ENCODE measurements at places on chromosomes 16 and 17.

GRCh38 chr17:74968361-74968780 lies 4.2 kb downstream of the HID1 start:
- DNase-seq: no peak

- no peak for DNase-seq
These were observed 5.0 kb downstream of the LSM12 start for GRCh38 chr17:44061446-44061845.

DNA sequence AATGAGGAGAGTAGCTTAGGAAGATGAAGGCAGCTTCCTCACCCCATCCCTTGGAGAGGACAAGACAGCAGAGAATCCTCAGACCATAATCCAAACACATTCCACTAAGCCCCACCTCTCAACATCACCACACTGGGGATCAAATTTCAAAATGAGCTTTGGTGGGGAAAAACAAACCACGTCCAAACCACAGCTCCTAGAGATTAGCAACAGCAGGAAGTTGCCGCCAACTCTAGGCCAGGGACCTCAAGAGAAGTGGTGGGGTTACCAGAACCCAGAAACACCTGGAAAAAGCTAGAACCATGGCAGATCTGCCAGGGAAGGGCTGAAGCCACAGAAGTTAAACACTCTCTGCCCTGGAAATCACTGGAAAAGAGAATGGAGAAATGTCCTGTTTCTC lies 571.6 kb downstream of the HS3ST4 start:
- DNase-seq: no peak

DNA sequence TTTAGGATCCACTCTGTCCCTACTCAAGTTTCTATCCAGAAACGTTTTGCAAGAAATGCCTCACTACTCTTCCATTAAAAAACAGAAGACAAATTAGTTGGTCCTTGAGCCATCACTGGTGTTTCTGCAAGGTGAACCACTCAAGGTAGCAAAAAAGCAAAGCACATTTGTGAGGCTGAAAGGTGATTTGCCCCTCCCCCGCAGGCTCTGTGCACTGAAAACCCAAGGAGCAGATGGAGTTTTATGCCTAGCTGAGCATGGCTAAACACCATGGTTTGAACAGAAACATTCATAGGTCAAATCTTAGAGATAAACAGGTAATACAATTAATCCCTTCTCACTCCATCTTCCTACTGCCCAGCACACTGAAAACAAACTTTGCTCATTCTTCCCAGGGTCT lies 538.2 kb upstream of the CDH5 start:
- no peak for DNase-seq

- no peak for DNase-seq
These were observed 35.1 kb upstream of the SLC38A10 start for GRCh38 chr17:81329927-81330883.

- DNase-seq: no peak
These were observed 69.0 kb downstream of the ARHGAP17 start for GRCh38 chr16:24946155-24946554.

DNA sequence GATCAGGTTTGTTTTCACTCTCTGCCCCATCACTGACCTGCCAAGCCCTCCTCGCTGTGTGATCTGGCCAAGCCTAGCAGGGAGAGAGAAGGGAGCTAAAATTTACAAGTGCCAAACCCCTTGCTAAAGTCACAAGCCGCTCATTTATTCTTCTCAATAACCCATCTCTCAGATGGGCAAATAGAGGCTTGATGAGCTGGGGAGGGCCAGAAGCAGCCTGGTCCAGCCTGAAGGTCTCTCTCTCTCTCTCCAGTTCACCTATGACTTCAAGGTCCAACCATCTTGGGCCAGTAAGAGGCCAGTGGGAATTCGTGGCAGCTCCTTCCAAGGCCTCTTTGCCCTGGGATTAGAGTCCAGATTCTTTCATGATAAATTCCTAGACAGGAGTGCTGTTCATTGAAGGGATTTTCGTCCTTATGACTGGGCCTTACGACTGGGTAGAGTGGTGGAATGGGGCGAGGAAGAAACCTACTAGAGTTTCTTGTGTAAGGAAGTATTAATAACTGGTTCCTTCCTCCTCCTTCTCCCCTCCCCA lies 3.4 kb downstream of the CA7 start:
- DNase-seq: no peak

GRCh38 chr16:50616883-50617645 lies 64.0 kb downstream of the SNX20 start:
- DNase-seq: no peak

GRCh38 chr17:74296548-74296936 lies 22.5 kb downstream of the DNAI2 start:
- DNase-seq: no peak

- DNase-seq: no peak
These were observed 2.1 kb upstream of the ZSCAN10 start for GRCh38 chr16:3101018-3101840.

- DNase-seq: no peak
These were observed 10.4 kb downstream of the C16orf46 start for GRCh38 chr16:81066681-81067080.

- DNase-seq: no peak
These were observed 24.3 kb downstream of the CCL4 start for GRCh38 chr17:36127911-36128310.

DNA sequence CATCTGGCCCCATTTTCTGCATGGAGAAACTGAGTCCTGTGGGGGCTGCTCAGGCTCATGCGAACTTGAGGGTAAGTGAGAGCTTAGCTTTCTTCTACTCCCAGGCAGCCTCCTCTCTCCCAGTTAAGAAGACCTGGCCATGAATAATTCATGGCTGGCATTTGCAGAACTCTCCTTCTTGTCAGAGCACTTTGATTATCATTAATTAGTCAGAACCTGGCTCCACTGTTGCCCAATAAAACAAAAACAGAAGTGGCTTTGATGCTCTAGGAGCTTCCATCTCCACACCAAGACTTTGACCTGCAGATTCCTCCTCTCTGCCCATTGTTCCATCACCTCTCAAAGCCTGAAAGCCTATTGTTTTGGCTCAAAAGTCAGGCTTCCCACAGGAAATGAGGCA lies 45.5 kb upstream of the CDH3 start:
- DNase-seq: no peak

- DNase-seq: no peak
These were observed 71.8 kb upstream of the METRNL start for GRCh38 chr17:83007504-83008185.

GRCh38 chr17:28484296-28484695 lies 10.9 kb downstream of the SLC13A2 start:
- DNase-seq: no peak

DNA sequence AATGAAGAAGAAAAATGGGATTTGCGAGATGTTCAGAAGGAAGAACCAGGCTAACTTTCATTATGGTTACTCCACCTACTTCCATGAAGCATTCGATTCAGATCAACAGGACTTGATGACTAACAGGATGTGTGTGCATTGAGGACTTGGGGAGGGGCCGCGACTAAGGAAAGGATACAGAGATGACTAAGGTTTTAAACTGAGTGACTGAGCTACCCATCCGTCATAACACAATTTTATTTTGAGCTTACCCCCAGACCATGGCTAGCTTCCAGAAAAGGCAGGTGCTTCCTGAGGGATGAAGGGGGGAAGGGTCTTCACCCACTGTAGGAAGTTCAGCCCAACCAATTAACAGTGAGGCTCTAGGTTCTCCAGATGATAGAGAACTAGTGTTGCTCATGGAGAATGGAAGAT lies 2.5 kb upstream of the CDYL2 start:
- peak; percentile 8 for DNase-seq

DNA sequence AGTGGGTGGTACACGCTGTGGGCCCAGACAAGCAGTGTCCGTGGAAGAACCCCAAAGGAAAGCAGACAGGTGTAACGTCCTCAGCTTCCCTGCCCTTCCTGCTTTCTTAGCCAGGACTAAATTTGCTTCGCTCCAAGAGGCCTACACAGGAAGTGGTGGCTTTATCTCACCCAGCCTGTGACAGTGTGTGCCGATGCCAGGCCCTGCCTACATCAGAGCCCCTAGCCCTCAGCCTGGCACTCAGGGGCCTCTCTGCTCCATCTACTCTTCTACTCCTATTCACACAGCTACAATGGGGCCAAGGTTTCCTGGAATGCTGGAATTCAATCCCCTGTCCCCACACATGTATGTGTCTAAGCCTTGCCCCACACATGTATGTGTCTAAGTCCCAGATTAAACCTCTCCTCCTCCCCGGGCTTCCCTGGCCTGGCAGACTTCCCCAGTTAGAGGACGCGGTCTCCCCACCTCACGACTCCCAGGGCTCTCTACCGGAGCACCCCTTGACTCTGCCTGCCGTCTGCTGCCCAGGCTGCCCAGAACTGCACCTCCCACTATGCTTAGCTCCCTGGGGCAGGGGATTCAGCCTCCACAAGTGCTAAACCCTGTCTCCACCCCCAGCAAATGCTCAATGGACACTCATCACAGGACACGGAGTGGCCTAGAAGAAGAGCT lies 8.2 kb downstream of the PGAP3 start:
- DNase-seq: no peak

- DNase-seq: peak; percentile 57
These were observed 5.5 kb downstream of the IGSF6 start for GRCh38 chr16:21646721-21647561.

- no peak for DNase-seq
These were observed 139.0 kb downstream of the HS3ST3A1 start for GRCh38 chr17:13462673-13463124.

- DNase-seq: peak; percentile 48
These were observed at the start of gene GALK1 for GRCh38 chr17:75764711-75765421. GALK1 (minus strand) TSS chr17:75765192; CDS start chr17:75765136, 56 bp downstream.

DNA sequence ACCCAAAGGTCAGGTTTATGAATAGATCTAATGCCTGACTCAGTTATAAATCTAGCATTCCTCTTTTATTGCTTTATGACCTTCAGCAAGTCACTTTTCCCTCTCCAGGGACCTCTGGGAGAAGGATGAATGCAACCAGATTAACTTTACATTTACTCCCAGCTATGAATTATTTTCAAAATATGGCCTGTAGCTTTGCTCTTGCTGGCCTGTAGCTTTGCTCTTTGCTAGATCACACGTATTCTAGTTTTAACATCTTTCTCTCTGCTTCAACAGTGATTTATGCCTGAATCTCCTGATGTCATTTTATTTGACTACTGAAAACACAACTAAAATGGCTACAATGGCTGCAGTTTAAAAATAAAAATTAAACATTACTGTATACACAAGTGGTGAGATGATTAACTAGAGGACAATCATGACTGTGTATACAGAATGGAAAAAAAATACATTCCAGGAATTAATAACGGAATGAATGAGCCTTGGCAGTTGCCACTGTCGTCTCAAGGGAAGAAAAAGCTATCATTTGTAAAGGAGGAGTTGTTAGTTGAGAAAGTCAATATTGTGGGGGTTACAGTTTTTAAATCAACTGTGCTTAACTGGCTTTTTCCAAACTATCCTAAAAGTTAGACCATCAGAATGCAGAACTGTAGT lies 434.5 kb upstream of the GOT2 start:
- DNase-seq: no peak

GRCh38 chr17:29086628-29087332 lies 43.8 kb downstream of the PIPOX start:
- DNase-seq: no peak

DNA sequence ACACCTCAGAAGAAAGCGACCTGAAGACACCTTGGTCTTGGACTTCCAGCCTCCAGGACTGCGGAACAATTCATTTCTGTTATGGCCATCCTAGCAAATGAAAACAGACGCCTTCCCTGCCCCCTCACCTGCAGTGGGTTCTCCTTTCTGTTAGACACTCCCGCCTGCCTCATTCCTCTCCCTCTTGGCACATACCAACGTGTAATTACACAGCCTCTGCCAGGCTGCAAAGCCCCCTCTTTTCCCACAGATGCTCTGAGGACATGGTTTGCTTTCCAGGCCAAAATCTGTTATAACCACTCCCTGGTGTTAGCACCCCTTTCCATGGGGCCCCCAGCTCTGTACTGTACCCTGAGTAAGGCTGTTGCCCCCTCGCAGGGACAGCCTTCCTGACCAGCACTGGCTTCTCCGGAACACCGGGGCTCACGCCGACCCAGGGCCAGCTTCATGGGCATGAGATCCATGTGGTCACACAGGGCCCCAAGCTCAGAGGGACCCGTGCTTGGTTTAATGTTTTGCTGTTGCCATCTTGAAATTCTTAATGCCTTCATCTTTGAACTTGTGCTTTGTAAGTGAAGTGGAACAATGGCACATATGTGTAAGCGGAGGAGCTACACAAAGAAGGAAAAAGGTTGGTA lies 64.1 kb downstream of the SDK2 start:
- DNase-seq: no peak

GRCh38 chr16:56547120-56547948 lies 17.5 kb upstream of the MT4 start:
- no peak for DNase-seq

GRCh38 chr17:59154721-59155438 lies at the start of gene SKA2:
SKA2 (minus strand) TSS chr17:59155186; CDS start chr17:59155163, 23 bp downstream.
- peak; percentile 94 for DNase-seq

DNA sequence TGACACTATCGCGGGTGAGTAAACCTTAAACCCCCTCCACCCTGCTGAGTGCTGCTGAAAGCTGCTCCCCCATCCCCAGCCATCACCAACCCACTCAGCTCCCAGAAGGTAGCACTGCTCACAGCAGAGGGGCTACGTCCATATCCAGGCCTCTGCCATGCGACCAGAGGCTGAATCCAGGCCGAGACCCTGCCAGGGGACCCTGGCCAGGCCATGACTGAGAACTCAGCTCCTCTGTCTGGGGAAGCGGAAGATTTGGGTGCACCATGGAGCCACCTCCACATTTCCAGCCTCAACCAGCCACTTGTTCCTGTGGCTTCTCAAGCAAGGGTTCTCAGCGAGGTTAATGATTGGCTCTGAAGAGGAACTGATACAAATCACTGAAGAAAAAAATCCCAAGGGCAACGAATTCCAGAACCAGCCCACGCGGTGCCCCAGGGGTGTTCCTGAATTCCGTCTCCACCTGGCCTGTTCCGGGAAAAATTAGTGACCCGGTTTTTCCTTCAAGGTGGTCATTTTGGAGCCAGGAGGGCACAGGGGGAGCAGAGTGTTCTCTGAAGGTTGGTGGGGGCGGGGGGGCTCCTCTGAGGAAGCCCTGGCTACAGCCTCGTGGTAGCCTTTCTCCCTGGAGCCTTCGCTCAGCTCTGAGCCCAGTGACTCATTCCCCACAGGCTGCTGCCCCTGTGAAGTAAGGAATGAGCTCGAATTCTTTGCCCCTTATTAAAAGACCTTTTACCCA lies 9.3 kb upstream of the SLC16A5 start:
- DNase-seq: no peak

GRCh38 chr16:52141871-52142270 lies 405.1 kb downstream of the TOX3 start:
- no peak for DNase-seq

DNA sequence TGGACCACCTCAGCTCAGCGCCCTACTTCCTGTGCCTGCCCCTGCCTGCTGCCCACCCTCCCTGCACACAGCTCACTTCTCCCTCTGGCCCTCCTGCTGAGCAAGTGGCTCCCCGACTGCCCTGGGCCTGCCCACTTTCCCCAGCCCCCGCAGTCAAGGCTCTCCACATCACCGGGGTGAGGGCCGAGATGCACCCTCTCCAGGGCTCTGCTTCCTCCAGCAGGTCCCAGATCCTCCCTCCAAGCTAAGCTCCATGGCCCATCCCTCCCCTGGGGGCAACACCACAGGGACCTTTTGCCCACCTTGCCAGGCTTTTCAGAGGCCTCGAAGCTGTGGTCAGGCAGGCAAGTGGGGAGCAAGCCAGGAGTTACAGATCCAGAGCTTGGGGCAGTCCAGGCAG lies 820.2 kb downstream of the KCNJ18 start:
- no peak for DNase-seq

GRCh38 chr17:50289991-50290702 lies 15.9 kb downstream of the TMEM92 start:
- DNase-seq: no peak

- DNase-seq: no peak
These were observed 30.7 kb upstream of the RPTOR start for GRCh38 chr17:80513892-80514291.
